ENCODE measurements at places on chromosomes 1 and 21.

DNA sequence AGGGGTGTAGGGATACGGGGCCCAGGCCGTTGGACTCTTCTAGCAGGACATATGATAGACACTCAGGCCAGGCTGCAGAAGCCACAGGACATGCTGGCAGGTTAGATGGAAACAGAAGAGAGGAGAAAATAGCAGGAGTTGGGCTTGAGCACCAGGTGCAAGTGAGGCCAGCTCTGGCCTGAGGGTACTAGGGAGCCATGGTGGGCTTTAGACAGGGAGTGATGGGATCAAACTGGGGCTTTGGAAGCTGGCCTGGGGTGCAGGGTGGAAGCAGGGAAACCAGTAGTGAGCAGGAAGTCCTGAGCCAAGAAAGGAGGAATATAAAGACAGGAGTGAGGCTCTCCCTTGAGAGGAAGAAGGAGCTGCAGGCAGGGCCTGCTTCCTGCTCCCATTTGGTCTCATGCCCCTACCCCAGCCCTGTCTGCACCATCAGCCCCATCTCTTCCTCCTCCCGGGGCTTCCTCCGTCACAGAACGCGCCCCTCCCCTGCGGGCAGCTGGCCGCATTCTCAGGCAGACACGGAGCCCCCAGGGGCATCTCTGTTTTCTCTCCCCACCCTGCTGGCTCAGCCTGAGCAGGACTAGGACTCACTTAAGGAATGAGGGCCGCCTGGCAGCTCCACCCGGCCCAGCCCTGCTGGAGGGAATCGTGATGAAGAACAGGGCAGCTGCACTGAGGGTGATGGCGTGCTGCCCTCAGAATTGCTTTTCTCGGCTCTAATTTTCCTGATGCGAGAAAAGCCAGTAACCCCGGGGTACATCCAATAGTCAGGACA is 165.5 kb upstream of the TMEM51 start:
- no peak for DNase-seq

GRCh38 chr1:154614247-154614646 is 6.3 kb upstream of the ADAR start:
- no peak for DNase-seq

DNA sequence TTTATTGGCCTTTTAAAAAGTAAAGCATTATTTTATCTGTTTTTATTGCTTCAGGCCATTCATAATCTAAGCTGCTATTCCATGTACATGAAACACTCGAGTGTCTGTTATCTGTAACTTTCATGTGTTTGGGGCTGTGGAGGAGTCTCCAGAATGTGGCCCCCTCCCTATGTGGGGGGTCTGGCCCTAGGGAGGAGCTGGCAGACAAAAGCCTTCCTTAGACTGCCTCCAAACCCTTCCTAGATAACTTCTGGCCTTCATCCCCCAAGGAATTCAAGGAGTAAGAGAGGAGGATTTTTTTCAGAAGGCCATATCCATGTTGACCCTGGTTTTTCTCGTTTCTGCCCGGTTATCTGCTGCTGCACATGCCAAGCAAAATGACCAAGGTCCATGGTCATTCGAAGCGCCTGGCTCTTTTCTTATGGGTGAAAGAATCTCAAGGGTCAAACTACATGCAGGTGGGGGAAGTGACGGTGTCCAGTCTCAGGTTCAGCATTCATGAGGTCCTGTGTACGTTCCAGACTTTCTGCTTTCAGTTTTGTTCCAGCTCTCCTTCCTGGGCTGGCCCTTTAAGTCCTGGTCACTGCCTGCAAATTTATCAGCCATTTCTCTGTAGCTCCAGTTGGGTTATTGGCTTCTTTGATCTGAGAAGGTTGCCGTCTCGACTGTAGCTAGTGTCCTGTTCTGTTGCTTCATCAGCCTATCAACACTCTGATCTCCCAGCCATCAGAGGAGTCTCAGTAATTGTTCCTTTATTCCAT is 8.3 kb downstream of the TENT5C start:
- DNase-seq, result no peak

DNA sequence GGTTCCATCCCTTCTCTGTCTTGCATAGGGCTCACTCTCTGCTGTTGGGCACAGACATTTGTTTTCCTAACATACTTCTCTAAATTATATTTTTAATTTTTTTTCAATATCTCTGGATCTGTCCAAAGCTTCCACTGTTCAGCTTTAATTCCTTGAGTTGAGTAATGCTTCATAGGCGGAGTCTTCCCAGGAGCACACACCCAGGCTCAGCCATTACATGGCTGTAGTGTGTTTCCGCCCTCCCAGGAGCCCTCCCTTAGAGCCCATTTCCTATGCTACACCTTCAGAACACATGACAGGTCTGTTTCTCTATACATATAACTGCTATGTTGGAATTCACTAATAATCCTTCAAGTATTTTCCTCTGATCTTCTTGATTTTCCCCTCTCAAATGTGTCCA is 297.4 kb downstream of the PBX1 start:
- no peak for DNase-seq

- no peak for DNase-seq
These were observed 69.1 kb upstream of the STUM start for GRCh38 chr1:226479474-226479873.

DNA sequence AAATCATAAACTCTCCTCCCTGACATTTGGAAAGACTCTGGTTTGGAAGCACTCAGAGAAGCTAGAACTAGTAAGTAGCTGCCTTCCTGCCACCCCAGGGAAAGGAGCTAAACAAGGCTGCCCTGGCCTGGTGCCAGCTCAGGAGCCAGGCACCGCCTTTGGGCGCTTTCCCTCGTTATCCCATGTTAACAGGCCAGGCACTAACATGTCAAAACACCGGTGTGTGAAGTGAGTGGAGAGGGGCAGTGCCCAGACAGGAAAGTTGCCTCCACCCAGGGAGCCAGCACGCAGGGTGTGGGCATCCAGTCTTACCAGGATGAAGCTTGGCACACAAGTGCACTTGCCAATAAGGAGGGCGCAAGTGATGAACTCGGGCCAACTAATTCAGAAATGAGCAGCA is 346.8 kb downstream of the RRAGC start:
- peak; percentile 85 for DNase-seq

- DNase-seq, result no peak
These were observed 26.6 kb upstream of the GPR153 start for GRCh38 chr1:6287431-6287886.

- DNase-seq, result no peak
These were observed 40.0 kb upstream of the PTPRC start for GRCh38 chr1:198598796-198599321.

- DNase-seq, result no peak
These were observed 4.3 kb downstream of the GJB3 start for GRCh38 chr1:34785231-34785874.

DNA sequence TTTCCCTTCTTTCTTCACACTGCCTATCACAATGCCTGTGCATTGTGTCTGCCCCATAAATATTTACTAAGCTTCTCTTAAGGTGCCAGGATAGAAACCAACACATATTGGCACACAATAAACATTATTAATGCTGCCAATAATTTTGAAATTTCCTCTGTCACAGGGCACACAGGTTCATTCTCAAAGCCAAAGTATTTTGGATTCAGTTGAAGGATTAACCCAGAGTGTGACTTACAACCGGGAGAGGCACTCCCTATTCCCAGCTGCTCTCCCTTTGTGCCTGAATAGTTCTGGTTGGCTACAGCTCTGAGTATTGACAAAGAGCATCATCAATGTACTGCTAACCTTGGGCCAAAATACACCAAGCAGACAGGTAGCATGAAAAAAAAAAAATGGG is 46.6 kb upstream of the ATP1A1 start:
- peak; percentile 81 for DNase-seq

DNA sequence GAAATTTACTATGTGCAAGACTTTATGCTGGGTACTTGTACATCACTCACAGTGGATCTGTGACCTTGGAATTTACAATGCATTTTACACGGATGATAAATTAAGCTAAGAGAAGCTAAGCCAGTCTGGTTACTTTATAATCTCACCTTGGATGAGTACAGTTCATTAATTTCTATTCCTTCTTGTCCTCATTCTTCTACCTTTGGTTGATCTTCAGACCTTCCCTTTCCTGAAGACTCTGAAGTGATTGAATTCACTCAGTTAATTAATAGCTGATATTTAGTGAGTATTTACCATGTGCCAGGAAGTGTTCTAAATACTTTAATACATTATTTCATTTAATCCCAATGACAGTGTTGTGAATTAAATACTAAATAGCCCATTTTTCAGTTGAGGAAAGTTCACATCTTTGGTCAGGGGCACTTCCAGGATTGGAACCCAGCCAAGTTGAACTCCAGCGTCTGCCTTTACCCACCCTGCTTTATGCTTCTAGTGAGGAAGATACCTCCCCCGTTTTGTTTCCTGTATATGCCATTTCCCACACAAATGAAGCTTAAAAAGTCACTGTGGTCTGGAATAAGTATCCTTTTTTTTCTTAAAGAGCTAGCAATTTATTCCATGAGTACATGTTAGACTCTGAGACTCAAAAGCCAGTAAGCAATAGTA is 146.6 kb downstream of the TLR5 start:
- no peak for DNase-seq

GRCh38 chr1:226722901-226723656 is 16.0 kb downstream of the ITPKB start:
- no peak for DNase-seq

DNA sequence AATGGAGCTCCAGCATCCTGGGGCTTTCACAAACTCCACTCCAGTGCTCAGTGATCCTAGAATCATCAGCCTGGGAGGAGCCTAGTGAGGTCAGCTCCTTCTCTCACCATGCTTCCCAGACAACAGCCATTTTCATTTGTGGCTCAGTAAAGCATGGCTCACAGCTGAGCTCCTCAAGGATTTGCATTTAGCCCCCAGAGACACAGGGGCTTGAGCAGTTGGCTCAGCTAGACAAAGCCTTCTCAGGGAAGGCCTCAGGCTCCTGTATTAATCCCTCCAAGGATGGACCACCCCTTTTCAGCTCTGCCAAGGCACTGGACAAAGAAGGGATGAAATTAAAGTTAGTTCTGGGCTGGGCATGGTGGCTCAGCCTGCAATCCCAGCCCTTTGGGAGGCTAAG is 39.5 kb downstream of the ERI3 start:
- no peak for DNase-seq

GRCh38 chr1:225253784-225254183 is 174.1 kb downstream of the LBR start:
- DNase-seq, result no peak

- DNase-seq, result no peak
These were observed 22.6 kb upstream of the FAM89A start for GRCh38 chr1:231062500-231063270.

Data from NCI-H345 (cell line).